Epithelial cell of proximal tubule (primary cell): ENCODE measurements at places on chromosomes 11 and 22. TPM values are rescaled to one million over a fixed set of nuclear protein-coding genes. Genes with fewer than 3 reads are reported as not detected.

DNA sequence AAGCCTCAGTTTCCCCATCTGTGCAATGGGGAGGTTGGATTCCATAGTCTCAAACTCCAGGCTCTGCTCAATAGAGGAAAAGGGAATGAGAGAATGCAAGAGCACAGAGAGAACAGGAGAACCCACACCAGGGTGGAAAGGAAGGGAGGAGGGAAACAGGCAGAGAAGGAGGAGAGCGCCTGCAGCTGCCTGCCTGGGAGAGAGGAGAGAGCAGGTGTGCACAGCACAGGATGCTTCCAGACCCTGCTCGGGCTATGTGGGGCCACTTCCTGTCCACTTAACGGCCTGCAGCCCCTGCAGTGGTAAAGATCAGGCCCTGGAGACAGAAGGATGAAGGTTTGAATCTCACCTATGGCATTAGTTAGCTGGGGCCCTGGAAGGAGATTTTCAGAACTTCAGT, 12.3 kb downstream of the LRRC32 start:
- no peak for DNase-seq

DNA sequence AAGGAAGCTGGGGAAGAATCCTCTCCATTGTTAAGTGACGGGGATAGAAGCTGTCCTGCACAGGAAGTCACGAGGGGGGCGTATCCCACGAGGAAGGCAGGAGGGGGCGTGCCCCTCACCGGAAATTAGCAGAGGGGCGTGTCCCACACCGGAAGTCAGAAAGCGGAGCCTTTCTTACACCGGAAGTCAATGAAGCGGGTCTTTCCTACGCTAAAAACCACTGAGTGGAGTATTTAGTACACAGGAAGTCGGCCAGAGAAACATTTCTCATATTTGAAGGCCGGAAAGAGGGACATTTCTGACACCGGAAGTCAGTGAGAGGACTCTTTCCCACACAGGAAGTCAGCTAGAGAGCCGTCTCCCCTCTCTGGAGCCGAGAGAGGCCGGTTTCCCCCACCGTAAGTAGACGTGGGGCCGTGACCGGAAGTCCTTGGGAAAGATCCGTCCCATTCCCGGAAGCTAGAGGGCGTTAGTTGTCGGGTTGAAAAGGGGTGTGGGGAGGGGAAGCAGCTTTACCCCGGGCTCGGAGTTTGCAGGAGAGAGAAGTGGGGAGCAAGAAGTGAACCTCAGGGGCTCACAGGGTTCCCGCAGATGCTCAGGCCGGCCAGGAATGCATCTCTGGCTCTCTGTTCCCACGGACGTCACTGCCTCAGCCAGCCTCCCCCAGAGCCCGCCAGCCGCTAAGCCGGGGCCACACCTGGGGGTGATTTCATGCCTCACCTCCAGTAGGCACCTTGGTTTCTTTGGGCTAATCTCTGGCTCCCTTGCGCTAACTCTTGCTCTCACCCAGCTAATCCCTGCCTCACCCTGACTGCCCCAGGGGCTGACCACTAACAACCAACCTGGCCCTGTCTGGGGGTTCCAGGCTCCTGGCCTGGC, 15.4 kb downstream of the MIAT start:
- DNase-seq: peak; percentile 77

DNA sequence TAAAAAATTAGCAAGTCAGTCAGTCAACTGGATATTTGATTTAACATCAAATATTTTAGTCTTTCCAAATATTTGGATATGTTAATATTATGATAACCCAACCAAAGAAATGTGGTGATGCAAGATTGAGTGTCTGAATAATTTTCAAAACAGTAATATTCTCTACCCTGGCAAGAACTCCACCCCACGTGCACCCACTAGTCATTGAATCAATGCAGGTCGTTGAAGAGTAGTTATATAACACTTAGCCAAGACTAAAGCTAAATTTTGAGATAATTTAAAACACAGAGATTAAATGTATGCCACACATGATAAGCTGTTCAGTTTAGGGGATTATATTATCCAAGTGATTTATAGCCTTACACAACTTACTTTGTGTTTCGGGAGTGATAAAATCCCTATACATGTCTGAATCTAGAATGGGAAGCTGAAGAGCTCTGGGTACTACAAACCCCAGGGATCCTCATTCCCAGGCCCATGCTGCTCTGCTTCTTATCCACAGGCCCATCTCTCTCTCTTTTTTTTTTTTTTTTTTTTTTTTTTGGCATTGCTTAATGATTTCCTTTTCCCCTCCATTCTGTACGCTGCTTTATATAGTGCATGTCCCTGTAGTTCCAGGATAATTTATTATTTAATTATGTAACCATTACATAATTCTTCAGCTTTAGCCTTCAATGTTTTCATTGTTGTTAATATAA, 392.9 kb downstream of the NTM start:
- DNase-seq: no peak

- DNase-seq: no peak
These were observed 19.4 kb downstream of the GRAMD1B start for GRCh38 chr11:123449436-123449835.

DNA sequence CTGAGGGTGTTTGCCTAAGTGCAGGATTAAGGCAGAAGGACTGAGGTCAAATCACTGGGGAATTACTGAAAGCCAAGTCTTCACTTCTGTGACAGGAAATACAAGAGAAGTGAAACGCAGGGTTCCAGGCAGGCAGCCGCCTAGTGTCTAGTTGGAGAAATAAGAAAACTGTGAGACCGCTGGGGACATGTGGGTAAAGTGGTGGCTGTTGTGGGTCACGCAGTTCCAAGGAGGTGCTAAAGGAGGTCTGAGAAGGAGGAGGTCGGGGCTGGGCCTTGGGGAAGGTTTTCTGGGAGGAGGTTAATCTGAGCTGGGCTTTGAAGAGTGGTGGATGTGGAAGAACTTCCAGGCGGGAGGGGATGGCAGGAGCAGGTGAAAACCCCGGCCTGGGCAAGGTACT, 11.2 kb downstream of the MCM5 start:
- no peak for DNase-seq

DNA sequence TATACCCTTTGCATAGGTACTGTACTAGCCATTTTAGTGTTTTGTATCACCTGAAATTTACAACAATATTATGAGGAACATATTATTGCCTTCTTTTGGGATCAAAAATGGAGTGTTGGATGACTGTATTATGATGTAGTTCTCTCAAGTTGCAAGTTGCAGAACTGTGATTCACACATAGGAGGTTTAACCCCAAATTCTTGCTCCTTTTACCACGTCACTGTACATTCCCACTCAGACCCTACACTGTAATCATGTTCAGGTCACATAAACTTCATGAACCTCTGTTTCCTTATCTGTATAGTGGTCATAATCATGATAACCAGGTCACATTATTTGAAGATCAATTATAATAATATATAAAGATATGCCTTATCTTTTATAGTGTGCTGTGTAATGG, 925.1 kb upstream of the TENM4 start:
- no peak for DNase-seq

GRCh38 chr11:63767565-63768236, 874 bp downstream of the ZFTA start:
- DNase-seq: peak; percentile 18

DNA sequence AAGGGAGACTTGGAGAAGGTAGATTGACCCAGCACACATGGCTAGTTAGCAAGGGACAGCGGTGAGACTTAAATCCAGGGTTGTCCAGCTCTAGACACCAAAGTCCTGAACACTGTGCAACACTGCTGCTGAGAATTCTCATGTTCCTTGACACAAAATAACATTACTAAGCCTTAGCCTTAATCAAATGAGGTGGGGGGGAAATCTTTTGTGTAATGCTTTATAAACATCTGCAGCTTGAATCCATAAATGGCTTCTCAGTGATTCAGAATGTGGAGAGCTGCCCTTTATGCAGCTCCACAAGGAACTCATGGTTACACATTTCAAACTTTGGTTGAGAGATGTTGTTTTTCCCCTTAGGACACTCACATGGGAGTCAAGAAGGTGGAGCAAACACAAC, 80.0 kb downstream of the CD44 start:
- DNase-seq: no peak

GRCh38 chr11:99687320-99687719, 666.6 kb downstream of the CNTN5 start:
- DNase-seq: no peak

DNA sequence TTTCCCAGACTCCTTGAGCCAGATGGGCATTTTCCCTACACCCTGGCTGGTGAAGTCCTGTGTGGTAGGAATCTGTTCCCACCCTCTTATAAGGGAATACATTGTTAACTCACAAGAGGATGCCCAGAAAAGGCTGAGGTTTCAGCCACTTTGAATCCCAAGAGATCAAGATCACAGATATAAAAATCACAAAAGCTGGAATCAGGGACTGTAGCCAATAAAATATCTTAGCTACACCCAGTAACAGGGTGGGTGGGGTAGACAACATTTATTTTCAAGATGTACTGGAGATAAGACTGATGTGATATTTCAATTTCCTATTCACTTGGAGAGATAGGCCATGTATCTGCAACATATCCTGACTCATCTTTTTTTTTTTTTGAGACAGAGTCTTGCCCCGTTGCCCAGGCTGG, 50.3 kb downstream of the COPB1 start:
- no peak for DNase-seq

GRCh38 chr11:5364214-5364613, 12.9 kb downstream of the OR51B6 start:
- DNase-seq: peak; percentile 15

DNA sequence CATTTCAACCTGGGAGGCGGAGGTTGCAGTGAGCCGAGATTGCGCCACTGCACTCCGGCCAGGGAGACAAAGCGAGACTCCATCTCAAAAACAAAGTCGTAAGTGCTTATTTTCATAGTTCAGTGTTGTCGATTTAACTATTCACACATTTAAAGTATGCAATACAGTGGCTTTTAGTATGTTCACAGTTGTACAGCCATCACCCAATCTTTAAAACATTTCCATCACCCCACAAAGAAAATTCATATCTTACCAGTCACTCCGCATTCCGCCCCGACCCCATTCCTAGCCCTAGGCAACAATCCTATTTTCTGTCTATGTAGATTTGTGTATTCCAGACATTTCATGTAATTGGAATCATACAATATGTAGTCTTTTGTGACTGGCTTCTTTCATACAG, 11.9 kb downstream of the IPO7 start:
- no peak for DNase-seq

DNA sequence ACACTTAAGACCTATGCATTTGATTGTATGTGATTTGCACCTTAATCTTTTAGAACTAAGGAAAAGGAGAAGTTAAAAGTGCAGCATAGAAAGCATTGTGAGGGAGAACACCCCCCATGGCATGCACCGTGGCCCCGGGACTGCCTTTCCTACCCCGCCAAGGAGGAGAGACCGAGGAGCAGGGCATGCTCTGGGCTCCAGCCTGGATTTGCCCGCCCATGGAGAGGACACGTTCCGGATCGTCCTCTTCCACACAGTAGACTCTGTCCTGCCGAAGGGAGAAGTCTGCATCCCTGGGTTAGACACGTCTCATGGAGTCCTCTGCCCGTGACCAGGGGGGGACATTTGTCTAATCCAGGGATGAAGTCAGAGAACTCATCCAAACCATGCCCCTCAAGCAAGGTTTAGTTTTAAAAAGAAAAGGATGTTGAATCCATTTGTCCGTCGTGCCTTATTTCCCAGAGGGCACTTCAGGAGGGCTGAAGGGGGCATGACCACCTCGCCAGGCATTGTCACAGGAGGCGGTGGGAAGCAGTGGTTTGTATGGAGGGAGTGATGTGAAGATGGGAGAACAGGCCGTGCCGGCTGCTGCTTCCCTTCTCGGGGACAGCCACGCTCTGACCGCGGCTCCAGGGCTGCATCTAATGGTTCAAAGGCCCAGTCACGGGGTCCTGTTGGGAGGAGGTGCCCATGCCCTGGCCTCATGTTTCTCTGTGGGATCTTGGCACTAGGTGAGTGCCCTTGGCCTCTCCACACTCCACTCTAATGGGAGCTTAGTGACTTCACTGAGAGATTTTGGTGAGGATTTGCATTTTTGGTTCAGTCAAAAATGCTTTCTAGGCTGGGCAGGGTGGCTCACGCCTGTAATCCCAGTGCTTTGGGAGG, 66.2 kb upstream of the GAL start:
- no peak for DNase-seq

DNA sequence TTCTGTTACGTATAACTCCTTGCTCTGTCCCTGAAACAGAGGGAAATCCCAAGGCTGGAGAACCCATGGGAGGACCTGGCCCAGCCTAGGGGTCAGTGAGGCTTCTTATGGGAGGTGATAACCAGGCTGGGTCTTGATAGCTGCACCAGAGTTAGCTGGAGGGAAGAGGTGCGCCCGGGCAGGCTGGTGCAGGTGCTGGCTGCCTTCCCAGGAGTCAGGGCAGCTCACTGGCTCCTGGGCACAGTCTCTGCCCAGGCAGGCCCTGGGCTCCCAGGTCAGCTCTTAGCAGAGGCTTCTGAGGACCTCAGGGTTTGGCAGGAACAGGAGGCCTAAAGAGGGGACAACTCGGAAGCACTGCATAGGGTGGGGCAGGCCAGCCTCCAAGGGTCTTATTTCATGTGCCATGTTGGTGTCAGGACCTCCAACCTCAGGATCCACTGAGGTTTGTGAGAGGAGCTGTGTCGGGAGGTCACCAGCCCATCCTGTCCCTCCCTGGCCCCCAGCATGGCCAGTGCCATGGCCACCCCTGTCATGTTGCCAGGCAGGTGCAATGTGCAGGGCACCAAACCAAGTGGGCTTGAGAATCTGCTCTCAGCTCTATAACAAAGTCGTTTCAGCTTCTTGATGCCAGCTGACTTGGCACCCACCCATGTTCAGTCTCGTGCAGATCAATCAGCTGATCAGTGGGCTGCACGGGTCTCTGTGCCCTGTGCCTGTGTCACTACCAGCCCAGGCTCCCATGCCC, 20.5 kb upstream of the CELSR1 start:
- DNase-seq: no peak

- DNase-seq: no peak
These were observed 44.5 kb downstream of the SLC22A24 start for GRCh38 chr11:63099555-63099954.

GRCh38 chr22:17985606-17986005, 38.8 kb downstream of the MICAL3 start:
- no peak for DNase-seq

DNA sequence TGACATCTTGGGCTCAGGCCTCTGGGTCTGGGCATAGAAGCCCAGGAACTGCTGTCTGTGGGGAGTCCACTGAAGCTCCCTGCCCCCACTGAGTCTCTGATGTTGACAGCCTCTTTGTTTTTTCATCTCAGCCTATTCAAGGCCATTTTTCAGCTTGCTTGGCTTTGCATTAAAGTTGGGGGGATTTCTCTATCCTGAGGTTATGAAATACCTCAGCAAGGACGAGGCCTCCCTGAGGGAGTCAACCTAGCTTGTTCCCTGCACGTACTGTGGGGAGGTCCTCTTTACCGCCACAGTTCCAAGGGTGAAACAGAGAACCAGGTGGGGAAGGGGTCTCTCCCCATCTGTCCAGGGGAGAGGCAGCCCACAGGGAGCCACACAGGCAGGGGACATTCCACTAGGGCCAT, 8.4 kb downstream of the KCNQ1OT1 start:
- DNase-seq: no peak

GRCh38 chr11:107836851-107837250, 21.7 kb downstream of the SLC35F2 start:
- no peak for DNase-seq

Gene OR52E8
- not detected in 2 replicates for total RNA-seq

Gene LIN7C
- 23.5 and 35.0 TPM in 2 replicates for total RNA-seq

Gene LRRC32
- 0.29 TPM in 2 replicates for total RNA-seq

Gene CENPM
- total RNA-seq: 58.2 and 68.1 TPM in 2 replicates

Gene C22orf31
- not detected in 2 replicates for total RNA-seq

Gene KLHDC7B
- 0.07 TPM in 1 of 2 replicates, not detected in the other for total RNA-seq

Gene SLC17A6
- not detected in 2 replicates for total RNA-seq

Gene SLC37A2
- 2.0 and 2.7 TPM in 2 replicates for total RNA-seq

Gene HBE1
- total RNA-seq: not detected in 2 replicates
